Naive thymus-derived CD8-positive, alpha-beta T cell (primary cell): ENCODE measurements at places on chromosomes 4 and X. TPM values are rescaled to one million over a fixed set of nuclear protein-coding genes. Genes with fewer than 3 reads are reported as not detected.

The CYLC1 gene
- polyA plus RNA-seq = not detected

The MAGEC1 gene
- polyA plus RNA-seq = not detected

The TBL1X gene
- polyA plus RNA-seq = 23.4 TPM

The RUFY3 gene
- polyA plus RNA-seq = 9.3 TPM

GRCh38 chr4:53508446-53508845 is 82.8 kb downstream of the LNX1 start:
- no peak for DNase-seq

DNA sequence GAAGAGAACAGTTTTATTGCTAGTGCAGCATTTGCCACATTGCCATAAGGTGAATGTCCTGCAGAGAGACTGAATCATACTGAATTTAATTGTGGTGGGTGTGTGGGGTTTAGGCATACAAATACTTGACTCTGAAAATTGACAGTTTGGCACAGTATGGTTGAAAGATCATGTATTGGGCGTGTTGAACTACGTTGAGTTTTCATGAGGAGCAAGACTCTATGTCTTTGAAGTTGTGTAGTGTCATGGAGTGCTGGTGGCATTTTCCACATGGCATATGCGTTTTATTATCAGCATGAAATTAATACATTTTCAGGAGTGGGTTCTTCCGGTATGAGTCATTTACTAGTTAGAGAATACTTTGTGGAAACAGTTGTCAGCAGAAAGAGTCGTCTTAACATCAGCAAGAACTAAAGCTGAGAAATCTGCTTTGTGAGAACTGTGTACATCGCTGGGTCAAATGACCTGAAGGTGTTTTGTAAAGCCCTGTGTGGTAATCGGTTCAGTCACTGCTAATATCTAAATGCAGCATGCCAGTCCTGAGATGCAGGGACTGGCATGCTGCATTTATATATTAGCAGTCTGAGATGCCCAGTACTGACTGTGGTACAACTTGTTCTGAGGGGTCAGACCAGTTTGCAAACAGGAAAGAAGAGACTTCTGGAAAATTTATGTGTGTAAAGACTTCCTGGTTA is 50.3 kb downstream of the ARHGAP10 start:
- no peak for DNase-seq

DNA sequence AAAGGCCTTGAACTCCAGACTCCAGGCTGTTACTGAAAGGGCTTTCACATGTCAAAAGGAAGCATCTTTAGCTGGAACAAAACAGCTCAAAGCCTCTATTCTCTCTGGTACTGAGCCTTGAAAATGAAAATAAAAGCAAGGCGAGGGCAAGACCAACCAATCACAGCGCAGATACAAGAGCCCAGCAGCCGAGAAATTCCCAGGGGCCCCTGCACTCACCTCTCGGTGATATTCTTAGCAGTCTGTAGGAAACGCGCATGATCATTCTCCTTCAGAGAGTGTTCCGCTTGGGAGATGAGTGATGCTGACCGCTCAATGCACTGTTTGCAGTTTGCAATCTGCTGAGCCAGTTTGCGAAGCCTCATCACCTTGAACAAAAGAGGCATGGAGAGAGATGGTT is 138.1 kb downstream of the MID1 start:
- no peak for DNase-seq

DNA sequence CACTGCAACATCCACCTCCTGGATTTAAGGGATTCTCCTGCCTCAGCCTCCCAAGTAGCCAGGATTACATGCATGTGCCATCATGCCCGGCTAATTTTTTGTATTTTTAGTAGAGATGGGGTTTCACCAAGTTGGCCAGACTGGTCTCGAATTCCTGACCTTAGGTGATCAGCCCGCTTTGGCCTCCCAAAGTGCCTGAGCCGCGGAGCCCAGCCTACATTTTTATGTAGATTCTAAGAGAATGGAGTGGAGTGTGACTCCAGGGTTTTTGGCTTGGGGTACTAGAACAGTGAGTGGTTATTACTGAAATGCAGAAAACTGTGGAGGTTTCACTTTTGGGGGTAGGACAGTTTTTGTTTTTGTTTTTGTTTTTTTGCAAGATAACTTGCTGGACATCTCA is 806.0 kb downstream of the ADGRL3 start:
- no peak for DNase-seq

DNA sequence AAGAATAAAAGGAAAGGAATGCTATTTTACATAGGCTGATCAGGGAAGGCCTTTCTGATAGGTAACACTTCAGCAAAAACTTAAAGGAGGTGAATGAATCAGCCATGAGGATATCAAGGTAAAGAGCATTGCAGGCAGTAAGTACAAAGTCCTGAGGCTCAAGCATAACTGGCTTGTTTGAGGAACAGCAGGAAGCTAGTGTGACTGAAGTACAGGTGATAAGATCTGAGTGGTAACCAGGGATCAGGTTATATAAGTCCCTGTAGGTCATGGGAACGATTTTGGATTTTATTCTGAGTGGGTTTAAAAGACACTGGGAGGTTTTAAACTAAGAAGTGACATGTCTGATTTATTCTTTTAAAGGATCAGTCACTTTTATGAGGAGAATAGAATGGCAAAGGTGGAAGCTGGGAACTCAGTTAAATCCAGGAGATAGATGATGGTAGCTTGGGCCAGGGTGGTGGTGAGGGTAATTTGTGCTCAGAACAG is 47.1 kb upstream of the THOC2 start:
- DNase-seq = no peak

DNA sequence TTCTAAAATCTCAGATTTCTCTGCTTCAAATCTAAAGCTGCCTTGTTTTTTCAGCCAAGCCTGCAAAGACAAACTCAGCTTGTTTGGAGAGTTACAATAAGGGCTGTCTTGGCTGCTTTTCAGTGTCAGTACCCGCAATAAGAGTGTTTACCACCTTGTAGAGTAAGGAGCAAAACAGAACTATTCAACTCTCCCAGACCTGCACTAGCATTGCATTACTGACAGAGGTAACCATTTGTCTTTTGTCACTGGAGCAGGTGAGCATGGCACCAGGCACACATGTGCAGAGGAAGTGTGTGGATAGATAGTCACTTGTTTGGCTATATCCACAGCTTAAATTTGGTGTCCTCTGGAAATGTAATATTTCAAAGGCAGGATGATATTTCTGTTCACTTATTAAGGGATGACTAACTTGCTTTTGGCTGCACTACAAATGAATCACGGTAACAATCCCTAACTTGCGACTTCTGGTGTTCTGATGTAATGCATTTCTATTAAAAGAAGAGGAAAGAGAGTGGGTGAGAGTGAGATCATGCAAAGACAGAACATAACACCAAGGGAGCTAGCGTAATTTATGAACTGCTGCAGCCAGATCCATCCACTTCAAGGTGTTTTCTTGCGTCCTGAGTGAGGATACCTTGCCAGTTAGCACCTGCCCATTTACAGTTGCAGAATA is 38.6 kb downstream of the PTCHD1 start:
- no peak for DNase-seq

DNA sequence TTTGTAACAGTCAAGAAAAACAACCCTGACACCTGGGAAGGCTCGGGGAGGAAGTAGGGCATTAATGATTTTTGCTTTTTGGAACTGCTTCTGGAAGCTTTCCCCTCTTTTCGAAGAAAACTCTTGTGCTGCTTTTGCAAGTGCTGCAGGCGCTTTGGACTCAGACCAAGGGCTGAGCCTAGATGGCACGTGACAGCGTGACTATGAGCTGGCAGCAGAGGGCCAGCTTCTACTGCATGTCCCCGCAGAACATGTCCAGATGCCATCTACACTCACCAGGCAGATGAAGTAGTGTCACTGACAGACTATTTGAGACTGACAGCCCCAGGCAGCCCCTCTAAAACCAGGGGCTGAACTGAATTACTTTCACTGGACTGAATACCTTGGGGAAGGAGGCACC is 6.2 kb downstream of the NR0B1 start:
- DNase-seq = no peak

DNA sequence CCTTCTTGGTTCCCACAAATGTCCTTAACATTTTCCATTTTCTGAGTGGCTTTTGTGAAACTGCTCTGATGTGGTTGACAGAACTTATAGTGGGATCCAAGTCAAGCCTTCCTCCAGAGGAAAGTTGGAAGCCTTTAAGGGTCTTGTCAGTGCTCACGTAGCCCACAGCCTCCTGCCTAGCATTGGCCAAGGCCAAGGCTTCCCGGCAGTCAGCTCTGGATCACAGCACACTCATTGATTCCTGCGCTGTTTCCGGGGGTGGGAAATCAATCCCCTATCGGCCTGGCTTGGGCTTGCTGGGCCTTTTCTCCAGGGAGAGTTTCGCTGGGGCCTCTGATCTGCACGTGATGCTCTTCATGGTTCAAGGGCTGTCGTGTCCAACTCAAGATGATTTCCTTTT is 76.1 kb downstream of the SLC9A6 start:
- no peak for DNase-seq

DNA sequence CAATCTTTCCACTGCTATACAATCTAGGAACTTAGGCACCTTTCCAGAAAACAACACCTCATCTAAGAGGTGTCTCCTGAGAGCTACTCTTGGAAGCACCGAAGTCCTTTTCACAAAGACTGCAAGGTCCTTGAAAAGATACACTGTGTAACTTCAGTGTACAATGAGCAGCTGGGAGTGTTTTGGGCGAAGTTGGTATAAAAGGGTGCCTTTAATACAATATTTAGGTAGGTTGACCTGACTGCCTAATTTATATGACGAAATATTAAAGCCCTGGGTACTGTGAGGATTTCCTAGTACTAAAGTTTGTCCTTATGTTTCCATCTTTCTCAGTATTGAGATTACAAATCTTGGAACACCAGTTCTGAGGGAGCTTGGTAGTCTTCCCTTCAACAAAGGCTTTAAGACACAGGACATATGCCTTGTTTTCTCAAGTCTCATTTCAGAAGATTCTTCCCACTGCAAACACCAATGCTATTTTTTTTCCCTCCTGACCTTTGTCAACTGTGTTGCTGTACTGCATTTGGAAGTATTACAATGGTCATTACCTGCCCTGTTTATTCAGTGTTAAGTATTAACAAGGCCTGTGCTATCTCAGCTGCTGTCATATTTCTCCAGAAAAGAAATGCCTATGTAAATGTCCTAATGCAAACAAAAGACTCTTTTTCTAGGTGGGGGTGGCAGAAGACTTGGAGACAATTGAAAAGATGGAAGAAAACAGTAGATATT is 134.2 kb downstream of the MAML3 start:
- no peak for DNase-seq

- DNase-seq = no peak
These were observed 35.3 kb downstream of the RBPJ start for GRCh38 chr4:26356081-26356501.

- DNase-seq = no peak
These were observed 285.0 kb downstream of the SPANXN1 start for GRCh38 chrX:145532176-145532780.

GRCh38 chr4:54090804-54091623 is 8.9 kb upstream of the GSX2 start:
- DNase-seq = no peak

DNA sequence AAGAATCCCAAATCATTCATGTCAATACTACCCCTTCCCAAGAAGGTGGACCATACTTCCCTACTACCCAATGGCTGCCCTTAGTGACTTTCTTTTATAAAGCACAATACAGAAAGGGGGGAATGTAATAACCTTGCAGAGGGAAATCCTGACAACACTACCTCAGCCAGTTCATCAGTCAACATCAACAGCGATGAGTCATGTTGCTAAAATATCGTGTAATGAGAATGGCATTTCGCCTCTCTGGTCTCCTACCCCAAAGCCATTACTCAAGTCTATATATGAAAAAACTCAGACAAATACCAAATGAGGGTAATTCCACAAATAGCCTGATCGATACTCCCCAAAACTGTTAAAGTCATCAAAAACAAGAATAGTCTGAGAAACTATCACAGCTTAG is 3.3 kb upstream of the MAGEA8 start:
- DNase-seq = no peak

DNA sequence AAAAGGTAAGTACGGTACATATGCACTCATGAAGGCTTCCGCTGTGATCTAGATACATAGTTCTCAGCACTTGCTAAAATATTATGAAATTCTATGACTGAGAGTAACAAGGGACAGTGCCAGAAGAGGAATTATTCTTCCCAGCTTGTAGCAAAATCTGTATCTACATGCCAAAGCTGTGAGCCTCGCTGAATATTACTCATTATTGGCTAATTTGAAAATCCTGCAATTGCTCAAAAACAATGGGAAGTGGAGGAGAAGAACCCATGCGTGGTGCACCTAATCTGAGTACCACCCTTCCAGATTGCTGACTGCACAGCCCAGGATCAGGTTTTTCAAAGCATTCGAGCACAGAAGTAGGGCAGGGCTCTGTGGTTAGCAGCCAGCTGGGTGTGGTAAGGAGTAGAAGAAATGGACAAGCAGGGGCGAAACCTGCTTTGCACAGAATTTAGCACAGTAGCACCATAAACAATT is 17.4 kb upstream of the PDCL2 start:
- no peak for DNase-seq

- DNase-seq = no peak
These were observed 72.0 kb upstream of the MTNR1A start for GRCh38 chr4:186627226-186627865.

DNA sequence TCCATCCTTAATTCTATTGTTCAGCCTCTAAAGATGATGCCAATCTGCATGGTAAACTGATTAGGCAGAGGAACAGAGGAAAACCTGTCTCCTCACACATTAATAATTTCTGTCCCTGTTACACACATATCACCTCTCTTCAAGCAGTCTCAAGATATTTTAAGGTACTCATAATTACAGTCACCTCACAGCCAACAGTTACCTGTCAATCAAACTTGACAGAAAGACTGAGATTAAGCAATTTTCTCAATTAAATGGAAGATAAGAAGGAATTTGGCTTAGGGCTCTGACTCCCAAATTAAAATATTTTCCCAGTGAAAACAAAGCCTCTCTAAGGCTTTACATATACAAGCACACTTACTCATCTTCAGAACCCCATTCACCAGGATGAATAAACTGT is 85.2 kb downstream of the MAPK10 start:
- DNase-seq = no peak

DNA sequence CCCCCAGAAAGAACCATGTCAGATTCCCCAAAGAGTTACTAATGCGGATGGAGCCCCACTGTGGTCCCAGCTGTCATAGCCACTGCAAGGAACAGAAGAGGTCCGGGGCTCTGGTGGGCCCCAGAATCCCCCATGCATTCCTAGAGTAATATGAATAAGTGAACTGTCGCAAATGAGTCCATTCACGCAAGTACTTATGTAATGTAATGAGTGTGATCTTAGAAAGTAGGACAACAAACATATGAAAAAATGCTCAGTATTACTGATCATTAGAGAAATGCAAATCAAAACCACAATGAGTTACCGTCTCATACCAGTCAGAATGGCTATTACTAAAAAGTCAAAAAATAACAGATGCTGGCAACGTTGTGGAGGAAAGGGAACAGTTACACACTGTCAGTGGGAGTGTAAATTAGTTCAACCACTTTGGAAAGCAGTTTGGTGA is 141.5 kb upstream of the RBPJ start:
- DNase-seq = no peak

- no peak for DNase-seq
These were observed 3.0 kb upstream of the RBPJ start for GRCh38 chr4:26317766-26318165.

GRCh38 chr4:124890522-124890921 is 178.0 kb upstream of the ANKRD50 start:
- no peak for DNase-seq
